ENCODE measurements at places on chromosomes 7 and 10.

GRCh38 chr7:43702974-43703373 lies 26.3 kb downstream of the COA1 start:
- no peak for DNase-seq

DNA sequence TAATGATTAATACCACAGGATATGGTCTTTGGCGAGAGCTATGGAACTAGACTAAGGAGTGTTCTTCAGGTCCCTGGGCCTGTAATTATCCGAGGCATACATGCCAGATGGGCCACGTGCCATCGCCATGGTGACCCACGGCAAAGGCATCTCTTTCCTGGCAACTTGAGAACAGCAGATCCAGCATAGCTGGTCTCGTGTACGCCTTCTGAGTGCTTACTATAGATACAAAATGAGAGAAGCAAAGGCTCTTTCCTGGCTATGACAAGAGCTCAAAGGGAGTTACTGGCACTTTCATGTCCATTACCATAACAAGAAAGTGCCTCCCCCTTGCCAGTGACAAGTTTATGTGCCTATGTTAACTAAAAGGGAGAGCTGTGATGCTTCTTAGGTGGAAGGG lies 26.0 kb upstream of the GLI3 start:
- no peak for DNase-seq

GRCh38 chr10:76136961-76137360 lies 705.5 kb downstream of the LRMDA start:
- no peak for DNase-seq

- DNase-seq = no peak
These were observed 6.7 kb downstream of the ZNF518A start for GRCh38 chr10:96136810-96137209.

DNA sequence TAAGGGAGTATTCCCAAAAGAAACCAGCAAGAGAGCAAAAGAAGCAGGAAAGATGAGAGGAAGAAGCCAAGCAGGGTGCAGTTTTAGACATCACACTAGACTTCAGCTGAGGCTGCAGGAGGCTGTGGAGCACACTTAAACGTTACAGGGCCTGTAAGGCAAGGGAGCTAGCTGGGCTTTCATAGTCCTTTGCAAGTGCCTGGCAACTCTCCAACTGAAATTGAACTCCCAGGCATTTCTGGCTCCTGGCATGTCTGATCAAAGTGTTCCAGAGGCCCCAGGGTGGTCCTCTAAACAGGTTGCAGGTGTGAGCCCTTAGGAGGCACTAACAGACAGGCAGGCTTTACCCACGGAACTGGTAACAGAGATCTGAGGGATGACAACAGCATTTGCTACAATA lies 750.2 kb downstream of the XPNPEP1 start:
- DNase-seq = no peak

DNA sequence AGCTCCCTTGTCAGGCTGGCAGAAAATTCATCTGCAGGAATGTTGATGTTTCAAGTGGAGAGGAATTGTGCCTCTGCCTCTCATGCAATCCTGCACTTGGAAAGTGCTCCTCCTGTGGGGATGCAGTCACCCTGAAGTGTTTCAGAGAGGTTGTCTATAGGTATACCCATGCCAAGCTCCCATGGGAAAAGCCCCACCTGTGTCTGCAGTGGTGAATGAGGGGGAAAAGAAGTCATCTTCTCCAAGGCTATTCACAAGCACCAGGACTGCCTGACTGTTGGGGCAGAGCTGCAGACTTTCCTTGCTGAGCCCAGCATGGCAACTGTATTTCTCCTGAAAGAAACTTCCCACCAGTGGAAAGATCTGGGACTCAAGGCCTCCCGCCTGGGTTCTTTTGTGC lies 35.5 kb downstream of the GPR22 start:
- DNase-seq = no peak

GRCh38 chr7:99729486-99730237 lies 5.3 kb downstream of the CYP3A7 start:
- DNase-seq = peak; percentile 16

DNA sequence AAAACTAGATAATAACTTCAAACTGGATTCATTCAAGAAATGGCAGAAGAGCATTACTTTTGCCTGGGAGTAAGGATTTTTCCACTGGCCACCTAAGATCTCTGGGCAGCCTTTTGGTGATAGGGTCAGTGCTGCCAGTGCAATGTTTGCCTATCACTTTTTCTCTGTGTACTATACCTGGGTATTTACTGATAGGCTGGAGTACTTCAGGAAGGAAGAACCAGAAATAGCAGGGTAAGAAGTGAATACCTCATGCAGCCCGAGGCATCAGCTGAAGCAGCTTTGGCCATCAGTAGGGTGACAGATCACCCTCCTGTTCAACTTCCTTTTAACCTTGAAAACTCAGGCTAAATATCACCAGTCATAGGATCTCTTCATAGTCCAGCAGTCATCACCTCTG lies 5.5 kb upstream of the PAPSS2 start:
- DNase-seq = no peak

DNA sequence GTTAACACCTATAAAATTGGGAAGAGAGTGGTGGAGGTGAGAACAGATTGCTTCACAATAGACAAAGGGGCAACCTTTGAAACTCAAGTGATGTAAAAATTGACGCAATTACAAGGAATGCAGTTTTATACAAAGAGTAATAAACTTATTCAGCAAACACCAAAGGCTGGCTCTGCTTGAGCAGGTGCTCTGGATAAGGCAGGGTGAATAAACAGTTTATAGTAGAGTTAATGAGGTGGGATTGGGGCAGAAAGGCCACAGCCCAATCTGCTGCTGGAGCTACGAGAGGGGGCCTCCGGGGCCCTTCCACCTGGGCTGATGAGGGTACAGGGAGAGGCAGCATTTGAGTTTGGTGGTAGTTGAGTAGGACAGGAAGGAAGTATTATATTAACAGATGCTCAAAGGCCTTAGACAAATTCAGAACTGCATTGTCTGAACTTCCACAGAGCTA lies 6.0 kb downstream of the MUC12 start:
- no peak for DNase-seq
